Activated CD4-positive, alpha-beta memory T cell treated with anti-CD3 and anti-CD28 coated beads, Interleukin-2, amount 10 ng/mL, durations not matched to agents 7 days and 5 days (primary cell): ENCODE measurements at places on chromosomes 12 and 14. TPM values are rescaled to one million over a fixed set of nuclear protein-coding genes. Genes with fewer than 3 reads are reported as not detected.

Gene HHIPL1
- total RNA-seq: 0.08 TPM

Gene OSBPL8
- 113 TPM for total RNA-seq

Gene LRRK2
- total RNA-seq: 0.25 TPM

Gene TUNAR
- not detected for total RNA-seq

Gene MIP
- not detected for total RNA-seq

Gene ADSS1
- total RNA-seq: 0.98 TPM

Gene TAS2R42
- not detected for total RNA-seq

Gene SIX6
- total RNA-seq: not detected

Gene KRT80
- total RNA-seq: not detected

Gene RACGAP1
- total RNA-seq: 179 TPM

Gene TNFAIP2
- total RNA-seq: 0.50 TPM

Gene AQP2
- not detected for total RNA-seq

Gene ATL1
- total RNA-seq: 0.86 TPM

Gene OAS3
- 265 TPM for total RNA-seq

Gene PTPN21
- not detected for total RNA-seq

Gene DHRS4
- total RNA-seq: 19.0 TPM

Gene INSM2
- not detected for total RNA-seq

Gene KRT72
- total RNA-seq: not detected

Gene TAS2R30
- total RNA-seq: 1.7 TPM

Gene ACSM4
- not detected for total RNA-seq

Gene MAP1LC3B2
- total RNA-seq: 0.68 TPM

Gene KRT75
- not detected for total RNA-seq

Gene STXBP6
- not detected for total RNA-seq

Gene EFS
- total RNA-seq: not detected

Gene GLI1
- total RNA-seq: 0.48 TPM

Gene GPHN
- 15.8 TPM for total RNA-seq

Gene FGF6
- not detected for total RNA-seq
